ENCODE measurements at places on chromosomes 16 and 17. TPM values are rescaled to one million over a fixed set of nuclear protein-coding genes. Genes with fewer than 3 reads are reported as not detected.

CCL1 gene
- not detected for total RNA-seq

GRCh38 chr17:82343560-82343959, 10.0 kb upstream of the SECTM1 start:
- DNase-seq, result no peak

DNA sequence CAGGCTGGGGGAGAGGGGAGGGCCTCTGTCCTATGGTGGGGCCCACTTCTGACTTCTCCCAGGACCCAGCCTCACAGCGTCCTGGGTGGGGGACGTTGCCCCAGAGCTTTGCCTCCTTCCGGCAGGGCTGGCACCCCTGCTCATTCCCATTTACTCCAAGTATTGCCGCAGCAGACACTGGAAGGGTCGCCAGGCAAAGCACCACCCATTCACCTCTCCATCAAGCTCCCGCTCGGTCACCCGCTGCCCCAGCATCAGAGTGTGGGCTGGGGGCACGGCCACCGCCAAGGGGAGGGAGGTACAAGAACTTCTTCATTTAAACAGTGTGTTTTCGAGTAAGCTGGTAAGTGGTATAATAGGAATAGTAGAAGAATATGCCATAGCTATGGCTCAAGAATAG, 52.8 kb upstream of the GNG13 start:
- no peak for DNase-seq

DNA sequence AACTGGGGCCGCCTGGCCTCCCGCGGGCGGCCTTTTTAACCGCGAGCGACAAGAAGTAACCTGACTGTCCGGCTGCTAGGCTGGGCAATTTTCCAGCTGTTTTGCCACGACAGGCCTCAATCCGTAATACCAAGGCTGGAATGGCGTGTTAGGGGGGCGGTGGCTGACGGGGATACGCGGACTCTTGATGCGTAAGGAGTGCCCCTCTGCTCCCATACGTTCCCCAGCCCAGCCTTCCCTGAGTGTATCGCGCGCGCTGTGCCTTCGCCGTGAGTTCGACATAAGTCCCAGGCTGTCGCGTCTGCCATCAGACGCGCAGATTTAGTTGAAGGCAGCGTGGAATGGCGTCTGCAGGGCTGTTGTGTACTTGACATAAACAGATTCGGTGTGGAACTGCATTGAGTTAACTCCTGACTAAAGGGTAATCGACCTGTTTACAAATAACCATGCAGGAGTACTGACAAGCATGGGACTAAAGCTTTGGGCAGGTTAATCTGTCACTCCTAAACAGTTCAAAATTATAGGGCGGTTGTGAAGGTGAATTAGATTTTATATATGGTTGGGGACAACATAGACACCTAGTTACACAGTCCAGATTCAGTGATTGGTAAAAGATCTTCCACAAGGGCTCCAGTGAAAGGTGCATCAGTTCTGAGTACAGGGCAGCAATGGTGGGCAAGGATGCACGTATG, 16.6 kb upstream of the ERN1 start:
- DNase-seq, result no peak

PDE6G gene
- not detected for total RNA-seq

KRTAP4-6 gene
- total RNA-seq, result not detected

DNA sequence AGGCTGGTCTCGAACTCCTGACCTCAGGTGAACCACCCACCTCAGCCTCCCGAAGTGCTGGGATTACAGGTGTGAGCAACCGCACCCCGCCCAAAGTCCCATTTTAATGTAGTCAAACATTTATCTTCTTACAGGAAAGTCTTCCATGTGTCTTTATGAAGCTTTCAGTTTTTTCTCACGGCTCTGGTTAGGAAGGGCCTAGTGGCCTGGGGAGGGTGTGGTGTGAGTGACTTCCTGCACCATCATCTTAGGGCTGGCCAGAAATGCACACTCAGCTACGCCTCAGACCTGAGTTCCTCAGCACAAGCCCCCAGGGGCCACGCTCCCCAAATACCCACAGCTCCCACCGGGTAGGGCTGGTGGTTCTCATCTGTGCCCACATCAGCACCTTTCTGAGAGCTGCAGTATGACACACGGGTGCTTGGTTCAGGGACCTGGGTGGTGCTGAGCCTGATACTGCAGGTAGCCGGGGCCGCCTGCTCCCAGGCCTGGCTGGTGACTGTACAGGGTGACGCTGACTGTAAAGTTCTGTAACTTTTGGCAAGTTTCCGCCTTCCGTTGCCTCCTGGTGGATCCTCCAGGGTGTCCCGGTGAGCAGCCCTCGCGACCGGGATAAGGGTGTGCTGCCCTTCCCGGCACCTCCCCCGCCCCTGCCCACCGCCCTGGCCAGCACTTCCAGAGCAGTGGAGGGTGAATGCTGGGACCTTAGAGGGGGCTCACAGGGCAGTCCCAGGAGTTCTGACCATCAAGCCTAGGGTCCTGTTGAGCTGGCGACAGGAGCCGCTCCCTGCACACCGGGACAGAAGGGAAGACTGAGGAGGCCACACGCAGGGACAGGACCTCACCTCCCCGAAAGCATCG, 52.5 kb downstream of the ZNF778 start:
- DNase-seq, result no peak

DNA sequence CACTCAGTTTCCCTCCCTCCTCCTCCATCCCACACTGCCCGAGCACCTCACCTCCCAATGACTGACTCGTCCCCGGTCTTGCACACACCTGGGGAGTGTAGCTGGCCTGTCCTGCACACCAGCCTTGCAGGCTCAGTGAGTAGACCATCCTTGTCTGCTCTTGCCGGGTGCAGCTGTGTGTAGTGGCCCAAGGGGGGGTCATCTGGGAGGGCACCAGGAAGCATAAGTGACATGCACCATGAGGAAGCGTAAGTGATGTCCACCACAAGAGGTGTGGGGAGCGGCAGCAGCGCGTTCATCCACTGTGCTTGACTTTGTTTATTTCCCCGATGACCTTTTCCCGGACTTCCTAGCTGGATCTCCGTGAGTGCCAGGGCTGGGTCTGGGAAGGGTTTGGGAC, 45.5 kb upstream of the CDR2 start:
- DNase-seq, result no peak

DNA sequence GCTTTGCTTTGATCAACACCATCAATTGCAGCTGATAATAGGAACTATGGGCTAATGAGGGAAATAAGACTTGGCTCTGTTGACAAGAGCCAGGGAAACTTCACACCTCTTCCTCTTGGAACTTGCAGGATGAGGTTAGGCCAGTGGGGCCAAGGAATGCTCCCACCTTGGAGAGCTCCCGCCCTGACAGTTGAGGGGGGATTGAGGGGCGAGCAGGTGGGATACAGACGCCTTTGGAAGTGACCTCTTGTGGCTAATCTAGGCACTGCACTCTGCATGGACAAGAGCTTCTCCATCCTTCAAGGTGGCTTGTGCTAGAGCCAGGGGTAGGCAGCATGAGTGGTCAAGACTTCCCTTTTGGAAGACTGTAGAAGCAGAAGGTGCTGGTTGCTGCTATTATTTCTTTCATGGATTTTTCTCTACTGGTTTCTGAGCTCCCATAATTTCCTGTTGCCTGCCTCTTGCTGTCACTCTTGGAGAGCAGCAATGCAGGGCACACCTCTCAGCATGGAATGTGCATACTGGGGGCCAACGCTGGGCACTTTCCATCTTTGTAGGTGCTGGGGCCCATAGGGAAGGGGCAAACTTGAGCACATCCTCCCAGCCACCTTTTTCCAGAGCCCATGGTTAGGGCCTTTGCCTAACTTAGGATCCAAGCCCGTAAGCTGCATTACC, 2.3 kb upstream of the PHF12 start:
- DNase-seq, result no peak

- DNase-seq, result no peak
These were observed 6.6 kb upstream of the TSPOAP1 start for GRCh38 chr17:58335061-58335731.

- DNase-seq, result no peak
These were observed 7.4 kb downstream of the SLC26A11 start for GRCh38 chr17:80227666-80228065.

MEOX1 gene
- total RNA-seq, result 56.6 TPM

- no peak for DNase-seq
These were observed 6.7 kb downstream of the PRSS36 start for GRCh38 chr16:31143011-31143693.

DNA sequence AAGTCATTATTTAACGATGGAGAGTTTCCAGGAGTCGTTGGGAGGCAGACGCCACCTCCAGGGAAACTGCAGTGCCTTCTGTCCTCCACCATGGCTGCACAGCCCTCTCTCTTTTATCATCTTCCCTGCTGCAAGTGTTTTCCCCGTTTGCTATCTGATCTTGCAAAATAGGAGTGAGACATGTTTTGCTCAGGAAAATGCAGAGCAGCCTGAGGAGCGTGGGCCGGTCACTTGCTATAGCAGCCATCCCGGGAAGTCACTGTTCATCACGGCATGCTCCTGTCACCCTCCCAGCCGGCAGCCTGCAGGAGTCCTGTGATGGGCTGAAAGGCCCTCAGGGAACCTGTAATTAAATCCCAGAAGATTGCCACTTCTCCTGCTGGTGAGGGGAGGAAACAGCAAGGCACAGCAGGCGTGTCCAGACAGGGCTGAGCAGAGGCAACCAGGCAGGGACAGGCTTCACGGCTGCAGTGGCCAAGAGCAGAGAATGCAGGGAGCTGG, 143.1 kb downstream of the GSG1L start:
- DNase-seq, result no peak

NFE2L1 gene
- 144 TPM for total RNA-seq

CPHXL2 gene
- total RNA-seq, result not detected

- DNase-seq, result no peak
These were observed 22.2 kb downstream of the SEC14L1 start for GRCh38 chr17:77163001-77163400.

DNA sequence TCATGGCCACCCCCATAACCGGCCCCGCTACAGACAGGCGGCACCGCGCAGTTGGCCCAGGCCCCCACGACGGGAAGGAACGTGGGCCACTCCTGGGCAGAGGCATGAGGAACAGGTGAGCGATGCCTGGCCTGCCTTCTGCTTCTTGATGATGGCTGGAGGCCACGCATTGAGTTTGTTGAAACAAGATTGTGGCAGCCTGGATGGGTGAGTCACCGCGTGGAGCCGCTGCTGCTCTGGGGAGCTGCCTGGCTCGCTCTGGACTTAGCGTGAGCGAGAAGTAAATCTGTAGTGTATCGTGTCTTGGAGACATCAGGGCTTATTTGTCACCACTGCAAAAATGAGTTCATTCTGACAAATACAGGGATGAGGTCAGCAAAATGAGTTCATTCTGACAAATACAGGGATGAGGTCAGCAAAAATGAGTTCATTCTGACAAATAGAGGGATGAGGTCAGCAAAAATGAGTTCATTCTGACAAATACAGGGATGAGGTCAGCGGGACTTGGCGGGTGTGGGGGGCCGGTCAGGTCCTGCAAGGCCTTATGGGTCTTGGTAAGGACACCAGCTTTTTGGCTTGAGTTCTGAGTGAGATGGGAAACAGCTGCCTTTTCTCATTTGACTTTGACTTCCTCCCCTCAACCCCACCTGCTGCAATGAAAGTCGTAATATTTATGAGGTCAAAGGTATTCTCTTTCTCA, 93.0 kb downstream of the SEC14L1 start:
- peak; percentile 48 for DNase-seq

DNA sequence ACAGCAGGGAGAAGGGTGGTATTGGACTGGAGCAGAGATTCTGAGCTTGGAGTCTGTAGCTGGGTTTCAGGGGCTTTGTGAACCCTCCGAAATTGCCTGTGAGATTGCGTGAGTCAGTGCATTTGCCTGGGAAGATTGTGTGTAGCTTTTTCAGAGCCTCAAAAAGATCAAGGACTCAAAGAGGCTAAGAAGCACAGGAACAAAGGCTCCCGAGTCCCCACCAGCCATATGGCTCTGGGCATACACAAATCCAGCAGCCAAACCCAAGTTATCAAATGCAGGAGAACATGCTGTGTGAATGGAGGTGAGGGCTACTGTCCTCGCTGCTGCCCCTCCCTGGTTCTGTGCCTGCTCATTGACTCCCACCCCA, 3.0 kb downstream of the LRRC75A start:
- DNase-seq, result no peak

GRCh38 chr16:3187798-3188674, at the start of gene OR1F1:
Gene OR1F1, plus strand, starts transcription at chr16:3188204.
- no peak for DNase-seq

MAP2K3 gene
- total RNA-seq, result 36.8 TPM

- no peak for DNase-seq
These were observed 9.0 kb upstream of the SPATA32 start for GRCh38 chr17:45270828-45271418.

- DNase-seq, result no peak
These were observed 12.3 kb upstream of the FASN start for GRCh38 chr17:82110298-82110697.

DNA sequence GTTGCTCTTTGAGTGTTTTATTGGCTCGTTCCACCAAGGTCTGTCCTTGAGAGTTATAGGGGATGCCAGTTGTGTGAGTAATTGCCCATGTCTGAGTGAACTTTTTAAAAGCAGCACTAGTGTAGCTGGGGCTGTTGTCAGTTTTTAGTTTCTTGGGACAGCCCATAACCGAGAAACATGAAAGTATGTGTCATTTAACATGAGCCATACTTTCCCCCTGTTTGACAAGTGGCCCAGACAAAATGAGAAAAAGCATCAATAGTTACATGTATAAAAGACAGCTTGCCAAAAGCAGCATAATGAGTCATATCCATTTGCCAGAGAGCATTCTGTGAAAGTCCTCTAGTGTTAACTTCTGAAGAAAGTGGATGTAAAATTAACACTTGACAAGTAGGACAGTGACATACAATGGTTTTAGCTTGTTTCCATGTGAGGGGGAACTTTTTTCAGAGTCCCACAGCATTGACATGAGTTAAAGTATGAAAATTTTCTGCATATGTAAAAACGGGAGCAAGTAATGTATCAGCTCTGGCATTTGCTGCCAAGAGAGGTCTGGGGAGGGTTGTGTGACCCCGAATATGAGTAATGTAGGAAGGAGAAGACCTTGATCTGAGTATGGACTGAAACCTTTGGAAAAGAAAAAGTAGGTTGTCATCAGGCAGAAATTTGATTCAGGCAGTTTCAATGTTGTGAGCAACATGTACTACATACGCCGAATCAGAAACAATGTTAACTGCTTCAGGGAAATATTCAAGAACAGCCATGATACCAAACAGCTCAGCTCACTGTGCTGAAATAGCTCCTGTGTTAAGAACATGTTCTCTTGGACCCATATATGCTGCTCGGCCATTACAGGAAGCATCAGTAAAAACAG, 56.8 kb upstream of the ARL4D start:
- no peak for DNase-seq

DNA sequence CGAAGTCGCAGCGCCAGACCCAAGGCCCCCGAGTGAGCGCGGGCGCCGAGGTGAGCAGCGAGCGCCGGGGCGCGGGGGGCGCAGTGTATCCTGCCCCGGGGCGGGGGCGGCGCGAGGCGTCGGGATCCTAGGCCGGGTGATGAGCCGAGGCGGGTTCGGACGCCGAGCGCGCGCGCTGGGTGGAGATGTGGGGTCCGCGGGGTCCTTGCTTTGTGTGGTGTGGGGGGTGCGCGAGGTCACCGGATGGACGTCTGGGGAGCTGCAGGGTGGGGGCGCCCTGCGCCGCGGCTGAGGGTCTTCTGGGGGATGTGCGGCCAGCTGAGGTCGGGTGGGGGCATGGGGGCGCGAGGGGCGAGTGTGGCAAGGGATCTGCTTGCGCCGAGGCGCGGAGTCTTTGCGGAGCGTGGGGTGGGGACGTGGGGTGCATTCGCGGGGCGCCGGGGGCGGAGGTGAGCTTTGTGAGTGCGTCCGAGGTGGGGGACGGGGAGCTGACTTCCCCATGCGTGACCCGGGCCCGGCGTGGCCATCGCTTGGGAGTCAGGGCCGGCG, 560 bp downstream of the RAI1 start:
- no peak for DNase-seq
